ENCODE measurements at places on chromosomes 7 and 10.

GRCh38 chr7:332646-333392, 42.8 kb downstream of the FOXL3 start:
- peak; percentile 57 for DNase-seq

DNA sequence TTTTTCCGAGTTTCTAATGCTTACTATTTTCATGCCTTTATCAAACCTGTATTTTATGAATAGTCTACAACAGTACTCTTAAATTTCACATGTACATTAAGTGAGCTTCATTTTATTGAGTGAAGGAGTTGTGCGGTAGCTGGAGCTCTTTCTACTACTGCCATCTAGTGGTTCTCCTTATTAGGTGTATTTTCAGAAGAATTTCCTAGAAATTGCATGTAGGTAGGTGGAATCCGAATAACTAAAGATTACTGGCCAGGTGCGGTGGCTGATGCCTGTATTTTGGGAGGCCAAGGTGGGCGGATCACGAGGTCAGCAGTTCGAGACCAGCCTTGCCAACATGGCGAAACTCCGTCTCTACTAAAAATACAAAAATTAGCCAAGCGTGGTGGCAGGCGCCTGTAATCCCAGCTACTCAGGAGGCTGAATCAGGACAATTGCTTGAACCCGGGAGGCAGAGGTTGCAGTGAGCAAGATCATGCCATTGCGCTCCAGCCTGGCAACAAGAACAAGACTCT, 38.3 kb downstream of the LRRC72 start:
- no peak for DNase-seq

- DNase-seq = peak; percentile 68
Measured at GRCh38 chr7:44081266-44081748, 1.0 kb downstream of the POLM start.

- DNase-seq = no peak
Measured at GRCh38 chr10:69845574-69846292, 44.0 kb downstream of the COL13A1 start.

- DNase-seq = no peak
Measured at GRCh38 chr10:51416494-51416893, 282.9 kb downstream of the CSTF2T start.

GRCh38 chr7:150388709-150389531, 9.8 kb downstream of the ZNF775 start:
- DNase-seq = no peak

DNA sequence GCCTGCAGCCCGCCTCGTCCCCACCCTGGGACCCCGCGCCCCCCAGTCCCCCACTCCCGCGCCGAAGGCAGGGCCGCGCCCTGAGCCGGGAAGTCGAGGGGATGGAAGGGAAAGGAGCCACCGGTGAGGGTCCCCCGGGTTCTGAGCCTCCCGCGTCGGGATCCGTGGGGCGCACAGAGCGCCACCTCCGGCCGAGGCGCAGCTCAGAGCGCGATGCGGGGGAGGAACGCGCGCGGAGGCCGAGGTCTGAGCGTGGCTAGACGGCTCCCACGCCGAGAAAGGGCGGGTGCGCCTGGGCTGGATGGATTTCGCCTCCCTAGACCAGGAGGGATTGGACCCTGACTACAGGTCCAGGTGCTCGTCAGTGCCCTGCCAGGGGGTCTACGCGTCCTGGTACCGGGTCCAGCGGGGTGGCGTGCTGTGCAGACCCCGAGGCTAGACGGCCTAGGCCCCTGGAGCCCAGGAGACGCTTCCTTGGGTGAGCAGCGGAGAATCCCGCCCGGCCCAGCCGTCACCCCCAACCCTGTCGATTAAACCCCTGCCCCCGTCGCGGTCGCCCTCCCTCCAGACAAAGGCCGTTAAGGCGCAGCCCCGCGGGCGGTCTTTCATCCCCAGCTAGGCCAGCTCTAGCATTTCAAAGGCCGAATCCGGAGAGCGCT, 986 bp upstream of the PDGFA start:
- no peak for DNase-seq

- DNase-seq = no peak
Measured at GRCh38 chr10:123100030-123100762, 35.6 kb upstream of the HMX3 start.

DNA sequence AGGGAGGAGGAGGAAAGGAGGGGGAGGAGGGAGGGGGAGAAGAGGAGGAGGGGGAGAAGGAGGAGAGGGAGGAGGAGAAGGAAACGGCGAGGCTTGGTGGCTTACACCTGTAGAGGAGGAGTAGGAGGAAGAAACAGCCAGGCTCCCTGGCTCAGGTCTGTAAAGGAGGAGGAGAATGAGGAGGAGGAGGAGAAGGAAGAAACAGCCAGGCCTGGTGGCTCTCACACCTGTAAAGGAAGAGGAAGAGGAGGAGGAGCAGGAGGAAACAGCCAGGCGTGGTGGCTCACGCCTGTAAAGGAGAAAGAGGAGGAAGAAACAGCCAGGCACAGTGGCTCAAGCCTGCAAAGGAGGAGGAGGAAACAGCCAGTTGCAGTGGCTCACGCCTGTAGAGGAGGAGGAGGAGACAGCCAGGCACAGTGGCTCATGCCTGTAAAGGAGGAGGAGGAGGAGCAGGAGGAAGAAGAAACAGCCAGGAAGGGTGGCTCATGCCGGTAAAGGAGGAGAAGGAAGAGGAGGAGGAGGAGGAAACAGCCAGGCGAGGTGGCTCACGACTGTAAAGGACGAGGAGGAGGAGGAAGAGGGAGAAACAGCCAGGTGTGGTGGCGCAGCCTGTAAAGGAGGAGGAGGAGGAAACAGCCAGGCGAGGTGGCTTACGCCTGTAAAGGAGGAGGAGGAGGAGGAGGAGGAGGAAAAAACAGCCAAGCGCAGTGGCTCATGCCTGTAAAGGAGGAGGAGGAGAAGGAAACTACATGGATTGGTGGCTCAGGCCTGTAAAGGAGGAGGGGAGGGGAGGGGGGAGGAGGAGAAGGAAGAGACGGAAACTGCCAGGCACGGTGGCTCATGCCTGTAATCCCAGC, 14.9 kb upstream of the CRCP start:
- DNase-seq = no peak

- DNase-seq = no peak
Measured at GRCh38 chr7:150986099-150986512, 4.7 kb upstream of the NOS3 start.

DNA sequence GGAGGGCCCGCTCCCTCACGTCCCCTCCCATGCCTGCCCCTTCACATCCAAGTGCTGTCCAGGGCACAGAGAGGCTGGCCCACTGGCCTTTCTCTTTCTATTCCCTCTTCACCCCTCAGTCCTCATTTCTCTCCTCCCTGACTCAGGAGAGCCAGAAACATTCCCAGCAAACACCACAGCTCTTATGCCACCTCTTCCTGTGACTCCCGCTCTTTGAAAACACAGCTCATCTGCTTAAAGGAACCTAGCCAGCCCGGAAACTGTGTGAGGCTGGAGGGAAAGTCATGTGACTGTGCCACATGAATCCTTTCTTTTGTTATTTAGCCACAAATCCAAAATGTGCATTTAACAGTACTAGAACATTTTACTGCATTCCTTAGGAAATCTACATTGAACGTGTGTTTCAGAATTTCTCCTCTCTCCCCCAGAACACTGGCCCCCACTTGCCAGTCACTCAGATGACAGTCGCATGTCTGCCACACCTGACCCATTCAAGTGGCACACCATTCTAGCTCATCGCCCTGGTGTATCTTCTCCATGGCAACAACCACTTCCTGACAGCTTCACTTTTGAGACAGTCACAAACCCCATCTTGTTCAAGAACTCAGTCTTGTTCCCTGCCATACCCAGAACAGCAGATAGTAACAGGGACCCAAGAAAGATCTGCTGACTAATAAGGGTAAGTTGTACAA, 42.8 kb downstream of the GRB10 start:
- DNase-seq = no peak

DNA sequence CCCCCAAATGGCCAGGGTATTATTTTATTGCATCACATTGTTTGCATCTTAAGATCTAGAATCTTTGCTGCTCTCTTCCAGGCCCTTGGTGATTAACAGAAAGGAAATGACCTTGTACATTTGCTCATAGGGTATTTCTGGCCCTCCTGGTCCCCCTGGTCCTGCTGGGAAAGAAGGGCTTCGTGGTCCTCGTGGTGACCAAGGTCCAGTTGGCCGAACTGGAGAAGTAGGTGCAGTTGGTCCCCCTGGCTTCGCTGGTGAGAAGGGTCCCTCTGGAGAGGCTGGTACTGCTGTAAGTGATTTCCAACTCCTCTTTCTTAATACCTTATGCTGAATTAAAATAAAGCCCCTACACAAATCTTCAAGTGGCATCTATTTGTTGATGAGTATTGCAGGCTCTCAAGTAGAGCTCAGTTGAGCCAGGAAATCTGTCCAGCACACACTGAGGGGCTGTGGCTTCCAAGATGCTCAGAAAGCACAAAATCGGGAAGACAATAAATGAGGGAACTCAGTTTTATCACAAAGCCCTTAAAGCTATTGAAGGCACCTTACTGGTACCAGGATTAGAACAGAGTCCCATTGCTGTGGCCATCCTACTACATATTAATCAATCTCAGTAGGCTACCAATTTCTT, 28.2 kb downstream of the COL1A2 start:
- no peak for DNase-seq

GRCh38 chr7:32427769-32428291, 62.4 kb downstream of the LSM5 start:
- DNase-seq = peak; percentile 40

DNA sequence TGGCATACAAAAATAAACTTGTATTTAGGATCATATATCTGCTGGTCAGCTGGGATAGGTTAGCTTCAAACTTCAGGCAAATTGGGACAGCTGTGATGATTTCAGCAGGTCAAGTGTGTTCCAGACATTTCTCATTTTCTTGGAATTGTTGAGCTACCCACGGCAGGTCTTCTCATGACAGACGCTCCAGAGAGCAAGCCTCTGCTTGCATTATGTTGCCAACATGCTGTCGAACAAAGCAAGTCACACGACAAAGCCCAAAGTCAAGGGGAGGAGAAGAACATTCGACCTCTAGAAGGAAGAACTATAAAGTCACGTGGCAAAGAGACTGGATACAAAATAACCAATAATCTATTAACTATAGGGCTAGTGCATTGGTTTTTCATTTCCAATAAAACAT, 103.5 kb downstream of the RAB18 start:
- no peak for DNase-seq

- DNase-seq = no peak
Measured at GRCh38 chr10:118373786-118374185, 31.7 kb upstream of the FAM204A start.

GRCh38 chr7:36474283-36475010, 84.8 kb downstream of the ANLN start:
- DNase-seq = no peak

GRCh38 chr7:90736968-90737939, 141.1 kb downstream of the CDK14 start:
- DNase-seq = peak; percentile 75

GRCh38 chr10:119289227-119289920, 82.0 kb downstream of the GRK5 start:
- DNase-seq = no peak

DNA sequence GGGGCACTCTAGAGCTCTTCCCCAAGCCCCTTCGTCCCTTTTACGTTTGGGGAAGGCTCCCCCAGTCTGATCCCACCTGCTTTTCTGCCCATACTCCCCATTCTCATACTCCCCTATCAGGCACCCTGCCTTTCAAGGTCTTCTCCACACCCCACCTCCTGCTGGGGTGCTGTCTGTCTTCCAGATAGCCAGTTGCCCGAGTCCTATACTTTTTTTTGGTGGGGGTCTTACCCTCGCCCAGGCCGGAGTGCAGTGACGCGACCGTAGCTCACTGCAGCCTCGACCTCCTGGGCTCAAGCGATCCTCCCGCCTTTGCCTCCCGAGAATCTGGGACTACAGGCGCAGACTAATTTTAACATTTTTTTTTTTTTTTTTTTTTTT, 775 bp upstream of the ABHD11 start:
- no peak for DNase-seq

GRCh38 chr10:116699049-116699448, 43.3 kb downstream of the HSPA12A start:
- no peak for DNase-seq
